ENCODE measurements at places on chromosomes 2 and 18.

- no peaks in the 10 kb centered on the region for H3K4me1 ChIP-seq
- H3K36me3 ChIP-seq: no peaks in the 10 kb centered on the region
- no peak overlapping the region for H3K27ac ChIP-seq
- DNase-seq: no peak
These were observed 9.3 kb downstream of the TOGARAM2 start for GRCh38 chr2:28990445-28990844.

- no peaks in the 10 kb centered on the region for H3K36me3 ChIP-seq
- H3K27me3 ChIP-seq: peaks cover 15% of the 10 kb centered on the region
- no peaks in the 10 kb centered on the region for H3K4me1 ChIP-seq
- no peak overlapping the region for H3K27ac ChIP-seq
These were observed 7.0 kb upstream of the SOX11 start for GRCh38 chr2:5685225-5685624.

GRCh38 chr2:160454070-160454797, 39.4 kb downstream of the RBMS1 start:
- no peak for DNase-seq
- no peaks in the 10 kb centered on the region for H3K36me3 ChIP-seq
- H3K4me3 ChIP-seq: no peak overlapping the region
- peaks cover 11% of the 10 kb centered on the region for H3K4me1 ChIP-seq
- no peaks in the 10 kb centered on the region for H3K27me3 ChIP-seq
- H3K27ac ChIP-seq: no peak overlapping the region

DNA sequence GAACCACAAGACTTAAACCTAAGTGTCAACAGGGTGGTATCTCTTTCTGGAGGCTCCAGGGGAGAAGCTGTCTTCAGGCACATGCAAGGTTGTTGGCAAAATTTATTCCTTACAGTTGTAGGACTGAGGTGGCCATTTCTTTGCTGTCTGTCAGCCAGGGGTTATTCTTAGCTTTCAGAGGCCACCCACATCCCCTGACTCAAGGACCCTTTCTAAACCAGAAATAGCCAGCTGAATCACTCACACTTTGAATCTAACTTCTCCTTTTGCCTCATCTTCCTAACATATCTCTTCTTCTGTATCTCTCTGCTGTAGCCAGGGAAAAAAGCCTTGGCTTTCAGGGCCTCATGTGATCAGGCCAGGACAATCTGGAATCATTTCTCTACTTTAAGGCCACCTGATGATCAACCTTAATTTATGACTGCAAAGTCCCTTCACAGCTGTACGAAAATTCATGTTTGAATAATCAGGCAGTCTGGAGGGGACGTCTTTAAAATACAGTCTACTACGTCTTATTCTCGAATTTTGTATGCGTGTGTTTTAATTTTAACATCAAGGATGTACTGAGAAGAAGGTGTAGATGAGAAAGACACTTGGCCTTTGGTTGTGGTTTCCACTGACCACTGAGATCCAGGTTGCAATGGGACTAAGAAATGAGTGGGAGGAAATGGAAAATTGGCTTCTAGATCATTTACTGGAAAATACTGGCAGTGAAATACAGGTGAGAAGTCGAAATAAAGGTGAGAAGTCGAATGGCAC, 90.4 kb downstream of the DOCK10 start:
- peak overlapping the region; percentile 90 for H3K27ac ChIP-seq
- H3K4me3 ChIP-seq: peak overlapping the region; percentile 59
- H3K27me3 ChIP-seq: no peaks in the 10 kb centered on the region
- no peak for DNase-seq
- peaks cover 14% of the 10 kb centered on the region for H3K36me3 ChIP-seq
- H3K4me1 ChIP-seq: peaks cover 94% of the 10 kb centered on the region

DNA sequence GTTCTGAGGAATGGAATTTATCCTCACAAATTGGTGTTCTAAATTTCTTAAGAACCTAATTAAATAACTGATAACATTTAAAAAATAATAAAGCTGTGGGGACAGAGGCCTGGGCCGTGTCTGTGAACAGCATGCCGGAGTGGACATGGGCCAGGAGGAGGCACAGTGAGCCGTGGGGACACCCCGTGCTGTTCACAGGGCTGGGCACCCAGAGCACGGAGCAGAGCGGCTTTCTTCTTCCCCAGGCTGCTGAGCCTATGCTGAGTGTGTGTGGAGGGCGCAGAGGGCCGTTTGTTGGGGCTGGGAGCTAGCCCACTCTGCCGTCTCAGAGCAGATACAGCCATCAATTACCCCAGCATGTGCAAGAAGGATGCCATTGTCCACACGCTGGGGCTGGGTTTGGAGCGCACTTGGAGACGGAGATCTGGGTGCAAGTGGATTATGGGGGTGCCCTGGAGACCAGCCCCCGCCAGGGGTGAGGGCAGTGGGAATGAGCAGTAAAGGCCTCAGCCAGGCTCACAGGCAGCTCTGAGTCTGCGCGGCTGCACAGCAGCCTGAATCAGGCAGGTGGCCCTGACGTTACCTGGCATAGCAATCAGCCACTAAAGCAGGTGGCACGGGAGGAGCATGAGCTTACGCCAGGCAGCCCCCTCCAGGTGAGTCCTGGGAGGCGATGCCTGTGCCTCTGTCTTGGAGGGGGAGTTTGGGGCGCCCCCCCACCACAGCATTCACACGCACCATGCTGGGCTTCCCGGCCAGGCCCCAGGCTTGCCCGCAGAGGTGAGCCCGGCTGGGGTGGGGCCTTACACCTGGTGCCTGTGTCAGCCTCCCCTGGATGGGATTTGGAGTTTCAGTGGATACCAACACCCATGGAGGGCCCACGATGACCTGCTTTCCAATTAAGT, 52.1 kb upstream of the SLC66A3 start:
- no peaks in the 10 kb centered on the region for H3K27me3 ChIP-seq
- DNase-seq: no peak
- H3K4me3 ChIP-seq: no peak overlapping the region
- H3K4me1 ChIP-seq: peaks cover 2% of the 10 kb centered on the region
- no peaks in the 10 kb centered on the region for H3K36me3 ChIP-seq

- H3K4me1 ChIP-seq: no peaks in the 10 kb centered on the region
- H3K27me3 ChIP-seq: peaks cover 4% of the 10 kb centered on the region
- DNase-seq: no peak
- no peak overlapping the region for H3K27ac ChIP-seq
- no peak overlapping the region for H3K4me3 ChIP-seq
These were observed 700.6 kb upstream of the ZEB2 start for GRCh38 chr2:145220496-145220895.

All from activated naive CD8-positive, alpha-beta T cell treated with anti-CD3 and anti-CD28 coated beads, Interleukin-2, amount 50 U/mL, for 24 hours (primary cell).